ENCODE measurements at places on chromosomes 2 and 18. TPM values are rescaled to one million over a fixed set of nuclear protein-coding genes. Genes with fewer than 3 reads are reported as not detected.

DNA sequence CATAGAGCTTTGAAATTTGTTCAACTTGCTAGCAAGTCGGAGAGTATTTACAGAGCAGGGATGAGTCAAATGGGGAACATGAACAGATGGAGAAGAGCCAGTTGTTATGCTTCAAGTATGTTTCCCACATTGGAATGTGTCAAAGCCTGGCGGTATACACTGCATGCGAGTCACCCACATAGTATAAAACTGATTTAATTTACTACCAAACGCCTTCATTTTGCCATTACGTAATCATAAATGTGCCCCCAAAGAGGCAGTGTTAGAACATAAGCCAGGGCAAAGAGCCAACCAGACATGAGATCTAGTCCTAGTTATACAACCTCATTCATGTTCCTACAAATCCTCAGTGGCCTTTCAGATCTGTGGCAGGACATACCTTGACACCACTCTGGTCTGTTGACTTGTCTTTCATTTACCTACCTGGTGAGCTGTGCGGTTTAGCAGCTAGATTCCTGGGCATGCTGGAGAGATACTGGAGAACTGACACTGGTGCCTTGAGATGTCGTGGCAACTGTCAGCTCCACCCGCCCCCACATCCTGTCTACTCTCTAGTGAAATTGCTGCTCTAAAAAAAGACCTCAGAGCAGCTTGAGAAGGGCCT, 21.7 kb upstream of the NRP2 start:
- H3K4me1 ChIP-seq, result no peaks in the 10 kb centered on the region
- no peak overlapping the region for H3K4me3 ChIP-seq
- no peaks in the 10 kb centered on the region for H3K27me3 ChIP-seq
- H3K27ac ChIP-seq, result no peak overlapping the region

HDHD2 gene
- 22.3 TPM for total RNA-seq

IER3IP1 gene
- total RNA-seq, result 32.6 TPM

- peaks cover 11% of the 10 kb centered on the region for H3K4me1 ChIP-seq
- H3K27ac ChIP-seq, result no peak overlapping the region
- DNase-seq, result no peak
- H3K4me3 ChIP-seq, result no peak overlapping the region
Measured at GRCh38 chr2:75545922-75546321, 14.8 kb downstream of the EVA1A start.

DNA sequence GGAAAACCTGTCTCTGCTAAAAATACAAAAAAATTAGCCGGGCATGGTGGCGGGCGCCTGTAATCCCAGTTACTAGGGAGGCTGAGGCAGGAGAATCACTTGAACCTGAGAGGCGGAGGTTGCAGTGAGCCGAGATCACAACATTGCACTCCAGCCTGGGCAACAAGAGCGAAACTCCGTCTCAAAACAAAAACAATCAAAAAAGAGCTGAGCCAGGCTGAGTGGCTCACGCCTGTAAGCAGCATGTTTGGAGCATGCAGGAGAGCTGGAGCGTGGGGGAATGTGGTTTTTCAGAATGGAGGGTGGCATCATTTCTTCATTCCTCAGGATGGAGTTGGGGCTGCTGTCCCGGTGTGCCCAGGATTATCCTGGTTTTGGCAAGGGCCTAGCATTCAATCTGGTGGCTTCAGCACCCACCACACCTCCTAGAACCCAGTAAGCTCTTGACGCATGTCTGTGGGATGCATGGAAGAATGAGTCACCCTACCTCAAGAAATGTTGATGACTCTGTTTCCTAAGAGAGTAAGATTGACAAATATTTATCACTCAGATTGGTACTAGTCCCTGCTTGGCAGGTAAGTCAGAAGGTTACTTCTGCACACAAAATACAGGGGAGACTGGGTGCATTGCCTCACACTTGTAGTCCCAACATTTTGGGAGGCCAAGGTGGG, 90.2 kb upstream of the ODC1 start:
- DNase-seq, result no peak
- no peak overlapping the region for H3K4me3 ChIP-seq
- H3K27ac ChIP-seq, result no peak overlapping the region
- no peaks in the 10 kb centered on the region for H3K4me1 ChIP-seq

FARSB gene
- 12.9 TPM for total RNA-seq

PARD6G gene
- total RNA-seq, result 11.8 TPM
